ENCODE measurements at places on chromosomes 1 and 21.
A peak's percentile ranks its signal among the peaks of the same experiment; 100 is the strongest.

DNA sequence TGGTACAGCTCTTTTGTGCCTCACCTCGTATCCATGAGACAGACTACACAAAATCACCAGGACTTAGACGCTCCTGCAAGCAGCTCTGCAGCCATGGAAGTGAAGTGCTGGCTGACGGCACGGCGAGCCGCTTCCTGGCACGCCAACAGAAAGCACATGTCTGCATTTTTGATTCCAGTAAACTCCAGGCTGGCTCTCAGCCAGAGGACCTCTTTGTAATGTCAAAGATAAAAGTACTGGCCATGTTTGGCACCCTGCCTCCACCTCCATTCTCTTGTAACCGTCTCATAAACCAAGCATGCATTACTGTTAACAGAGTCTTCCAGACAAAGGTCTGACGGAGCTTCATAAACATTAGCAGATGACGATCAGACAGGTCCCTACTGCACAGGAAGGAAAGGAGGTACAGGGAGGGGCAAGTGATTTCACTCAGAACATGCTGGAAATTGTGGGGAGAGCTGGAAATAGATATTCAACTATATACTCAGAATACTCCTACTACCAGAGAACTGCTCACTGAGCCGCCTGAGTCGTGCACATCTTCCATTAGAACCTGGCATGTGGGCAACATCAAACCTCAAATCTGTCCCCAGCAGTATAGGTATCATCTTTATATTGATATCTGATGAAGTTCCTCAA, 632.0 kb downstream of the SMYD3 start:
- no peak for DNase-seq

DNA sequence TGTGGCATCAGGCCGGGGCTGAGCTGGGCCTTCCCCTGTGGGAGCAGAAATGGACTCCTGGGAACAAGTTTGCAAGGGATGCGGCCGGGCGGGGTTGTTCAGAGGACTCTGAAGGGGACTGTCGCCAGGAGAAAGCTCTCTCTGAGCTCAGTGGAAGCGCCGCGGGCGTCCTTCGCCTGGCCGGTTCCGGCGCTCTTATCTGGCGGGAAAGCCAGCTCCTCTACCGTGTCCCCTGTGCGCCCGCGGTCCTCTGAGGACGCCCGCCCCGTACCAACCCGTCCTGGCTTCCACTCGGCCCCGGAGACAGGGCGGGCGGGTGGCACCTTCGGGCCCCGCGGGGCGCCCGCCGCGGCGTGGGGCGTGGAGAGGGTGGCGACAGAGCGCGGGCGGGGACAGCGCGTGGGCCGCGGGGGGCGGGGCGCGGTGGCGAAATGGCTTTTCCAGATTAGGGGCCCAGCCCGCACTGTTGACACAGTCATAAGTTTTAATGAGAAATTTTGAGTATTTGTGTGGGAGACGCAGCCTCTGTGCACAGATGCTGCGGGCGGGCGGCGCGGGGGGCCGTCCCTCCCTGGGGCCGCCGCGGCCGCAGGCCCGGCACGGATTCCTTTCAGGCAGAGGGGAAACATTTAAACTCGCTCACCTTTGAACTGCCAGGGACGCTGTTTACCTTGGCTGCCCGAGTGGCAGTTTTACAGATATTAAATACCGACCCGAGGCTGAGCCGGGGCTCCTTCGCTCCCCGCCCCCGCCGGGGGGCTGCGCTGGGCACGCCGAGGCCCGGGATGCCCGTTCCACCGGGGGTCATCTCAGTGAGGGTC, 70.2 kb downstream of the FOXD2 start:
- peak; percentile 8 for DNase-seq

- no peak for DNase-seq
Observed at GRCh38 chr1:236024641-236025040, 40.2 kb downstream of the NID1 start.

- DNase-seq, result no peak
Observed at GRCh38 chr21:41411449-41412089, 14.5 kb upstream of the MX1 start.

DNA sequence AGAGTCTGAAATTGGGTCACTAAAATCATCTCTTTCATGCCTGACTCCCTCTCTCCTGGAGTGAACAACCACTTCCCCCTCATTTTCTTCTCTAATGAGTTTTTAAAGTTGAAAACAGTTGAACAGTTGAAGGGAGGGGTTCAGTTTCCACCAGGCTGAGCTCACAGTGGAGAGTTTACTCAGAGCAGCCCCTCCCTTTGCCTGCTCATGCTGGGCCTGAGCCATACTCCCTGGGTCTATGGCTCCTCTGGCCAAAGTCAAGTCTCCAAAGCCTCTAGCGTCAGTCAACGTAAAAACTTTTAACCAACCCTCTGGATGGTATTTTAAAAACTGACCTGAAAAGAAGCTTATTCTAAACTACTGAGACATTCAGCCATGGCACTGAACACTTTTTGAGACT, 100.8 kb upstream of the RNPC3 start:
- DNase-seq, result no peak

- DNase-seq, result no peak
Observed at GRCh38 chr1:8419172-8419571, 101.3 kb downstream of the SLC45A1 start.

GRCh38 chr1:166261511-166261910, 94.7 kb upstream of the FAM78B start:
- DNase-seq, result no peak

DNA sequence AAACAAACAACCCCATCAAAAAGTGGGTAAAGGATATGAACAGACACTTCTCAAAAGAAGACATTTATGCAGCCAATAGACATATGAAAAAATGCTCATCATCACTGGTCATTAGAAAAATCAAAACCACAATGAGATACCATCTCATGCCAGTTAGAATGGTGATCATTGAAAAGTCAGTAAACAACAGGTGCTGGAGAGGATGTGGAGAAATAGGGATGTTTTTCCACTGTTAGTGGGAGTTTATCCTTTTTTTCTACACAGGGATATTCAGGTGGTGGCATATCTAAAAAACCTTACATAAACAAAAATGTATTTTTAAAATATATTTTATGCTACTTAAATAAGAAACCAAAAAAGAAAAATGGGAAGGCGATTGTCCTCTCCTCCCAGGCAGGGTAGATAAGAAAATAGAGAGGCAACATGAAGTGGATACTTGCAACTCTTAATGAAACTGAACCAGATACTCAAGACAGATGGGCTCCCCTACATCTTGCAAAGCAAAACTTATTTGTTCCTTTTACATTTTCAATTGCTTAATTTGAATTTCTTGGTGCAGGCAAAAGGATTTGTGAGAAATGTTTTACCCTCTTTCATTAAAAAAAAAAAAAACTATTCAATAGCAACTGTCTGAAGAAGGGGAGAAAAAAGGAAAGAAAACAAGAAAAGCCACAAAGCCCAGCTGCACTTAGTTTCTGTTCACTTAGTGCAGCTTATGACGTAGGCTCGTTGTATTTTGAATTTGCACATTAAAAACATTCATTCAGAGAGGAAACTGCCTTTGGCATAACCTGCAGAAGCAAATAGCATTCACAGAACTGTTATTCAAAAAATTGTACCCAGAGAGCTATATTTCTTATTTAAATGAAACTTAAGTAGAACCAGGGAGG, 36.9 kb upstream of the RGS1 start:
- DNase-seq, result no peak

DNA sequence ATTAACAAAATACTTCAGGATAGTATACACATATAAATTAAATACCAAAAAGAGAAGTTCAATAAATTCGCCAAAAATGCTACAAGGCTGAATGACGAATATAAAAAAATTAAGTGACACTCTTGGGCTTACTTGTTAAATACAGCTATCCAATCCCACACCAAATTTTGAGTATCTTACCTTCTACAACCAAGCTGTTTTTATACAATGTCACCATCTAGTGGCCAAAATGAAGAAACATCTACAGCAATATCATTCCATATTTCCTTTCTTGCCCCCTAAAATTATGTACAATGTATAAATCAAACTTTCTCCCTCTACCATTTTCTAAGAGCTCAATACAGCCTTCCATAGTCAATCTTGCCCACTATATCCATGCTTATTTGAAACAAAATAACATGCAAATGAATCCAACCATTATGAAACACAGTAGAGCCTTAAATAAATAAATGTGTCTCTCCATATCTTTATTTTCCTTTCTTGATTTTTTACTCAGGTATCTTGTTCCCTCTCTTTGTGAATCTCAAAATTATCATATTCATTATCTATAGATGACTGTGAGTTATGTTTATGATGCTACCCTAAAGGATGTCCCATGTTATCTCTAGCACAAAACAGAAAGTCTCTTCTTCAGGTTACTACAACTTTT, 86.3 kb downstream of the ACBD6 start:
- DNase-seq, result no peak

GRCh38 chr1:226864311-226864710, 6.1 kb upstream of the PSEN2 start:
- DNase-seq, result no peak

DNA sequence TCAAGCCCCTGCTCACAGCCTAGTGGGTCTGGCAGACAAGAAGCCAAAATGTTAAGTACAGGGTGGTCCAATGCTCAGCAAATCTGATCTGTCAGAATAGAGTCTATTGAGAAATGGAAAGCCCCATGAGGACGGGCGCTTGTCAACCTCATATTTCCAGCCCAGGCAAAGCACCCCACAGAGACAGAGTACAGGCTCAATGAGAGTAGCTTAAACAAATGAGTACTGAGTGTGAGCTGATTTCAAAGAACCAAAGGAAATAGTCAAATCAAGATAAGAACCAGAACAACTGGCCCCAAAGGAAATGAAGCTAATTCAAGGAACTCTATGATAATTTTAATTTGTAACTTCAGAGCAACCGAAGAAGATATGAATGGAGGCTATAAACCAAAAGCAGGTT, 44.6 kb upstream of the SLC30A1 start:
- DNase-seq, result no peak

DNA sequence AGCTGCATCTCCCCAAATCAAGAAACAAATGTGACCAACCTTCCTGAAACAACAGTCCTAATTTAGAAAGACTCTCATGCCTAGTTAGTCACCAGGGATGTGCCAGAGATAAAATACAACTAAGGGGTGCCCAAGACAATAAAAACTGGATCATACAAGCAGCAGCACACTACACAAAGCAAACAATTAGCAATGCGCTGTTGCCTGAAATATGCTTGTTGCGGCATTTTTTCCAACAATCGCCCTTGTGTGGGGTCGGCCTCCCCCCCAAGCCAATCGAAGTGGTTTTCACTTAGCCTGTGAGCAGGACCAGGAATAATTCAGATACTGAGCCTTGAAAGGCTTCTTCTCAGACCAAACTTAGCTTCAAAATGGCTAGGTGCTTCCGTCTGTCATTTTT, 1.4 kb upstream of the STMN1 start:
- no peak for DNase-seq

GRCh38 chr1:150022357-150022756, 11.8 kb upstream of the OTUD7B start:
- DNase-seq, result no peak

DNA sequence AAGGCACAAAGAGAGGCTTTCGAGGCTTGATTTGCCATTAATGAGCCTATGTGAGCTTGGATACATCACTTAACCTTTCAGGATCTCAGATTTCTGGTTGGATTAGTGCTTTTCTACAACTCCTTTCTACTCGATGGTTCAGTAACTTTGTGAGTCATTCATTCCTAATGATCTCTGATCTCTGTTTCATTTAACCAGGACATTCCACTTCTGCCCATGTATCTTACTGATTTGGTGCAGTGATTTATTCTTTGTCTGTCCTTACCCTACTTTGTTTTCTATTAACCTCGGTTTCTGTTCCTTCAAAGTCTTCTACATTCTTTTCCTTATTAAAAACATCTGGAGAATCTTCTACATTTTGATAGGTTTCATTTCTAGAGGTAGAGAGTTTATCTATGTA, 94.6 kb upstream of the ZBTB18 start:
- DNase-seq, result no peak

- DNase-seq, result no peak
Observed at GRCh38 chr21:45131537-45131999, 57.2 kb downstream of the ADARB1 start.

Data from stimulated activated CD4-positive, alpha-beta T cell treated with anti-CD3 and anti-CD28 coated beads, Interleukin-12 subunit alpha, Interleukin-12 subunit beta, amount 100 ng/mL, for 48 hours (primary cell).